Motor neuron (in vitro differentiated cells): ENCODE measurements at places on chromosomes 2 and 18. TPM values are rescaled to one million over a fixed set of nuclear protein-coding genes. Genes with fewer than 3 reads are reported as not detected.

Gene CTNNA2
- 92.9 and 94.7 TPM in 2 replicates for total RNA-seq

Gene HOXD12
- total RNA-seq = not detected in 2 replicates

Gene MOGAT1
- total RNA-seq = 0.21 TPM in 1 of 2 replicates, not detected in the other

Gene ARHGEF33
- total RNA-seq = 0.81 and 1.4 TPM in 2 replicates

Gene FSIP2
- 18.4 and 19.7 TPM in 2 replicates for total RNA-seq

Gene TRABD2A
- 0.76 and 7.1 TPM in 2 replicates for total RNA-seq

Gene APCDD1
- 272 and 304 TPM in 2 replicates for total RNA-seq

Gene REG1B
- 1.8 TPM in 1 of 2 replicates, not detected in the other for total RNA-seq

Gene BCL11A
- 23.9 and 29.5 TPM in 2 replicates for total RNA-seq

Gene FBXO48
- 0.73 and 0.75 TPM in 2 replicates for total RNA-seq

Gene PTPRN
- 0.38 and 0.92 TPM in 2 replicates for total RNA-seq

Gene RIT2
- total RNA-seq = 0.44 and 0.92 TPM in 2 replicates

Gene RGPD4
- total RNA-seq = 0.24 and 0.29 TPM in 2 replicates

Gene FASTKD2
- 37.3 and 43.6 TPM in 2 replicates for total RNA-seq

Gene ORC2
- total RNA-seq = 36.9 TPM in 2 replicates
